ENCODE measurements at places on chromosomes 16 and 17.

DNA sequence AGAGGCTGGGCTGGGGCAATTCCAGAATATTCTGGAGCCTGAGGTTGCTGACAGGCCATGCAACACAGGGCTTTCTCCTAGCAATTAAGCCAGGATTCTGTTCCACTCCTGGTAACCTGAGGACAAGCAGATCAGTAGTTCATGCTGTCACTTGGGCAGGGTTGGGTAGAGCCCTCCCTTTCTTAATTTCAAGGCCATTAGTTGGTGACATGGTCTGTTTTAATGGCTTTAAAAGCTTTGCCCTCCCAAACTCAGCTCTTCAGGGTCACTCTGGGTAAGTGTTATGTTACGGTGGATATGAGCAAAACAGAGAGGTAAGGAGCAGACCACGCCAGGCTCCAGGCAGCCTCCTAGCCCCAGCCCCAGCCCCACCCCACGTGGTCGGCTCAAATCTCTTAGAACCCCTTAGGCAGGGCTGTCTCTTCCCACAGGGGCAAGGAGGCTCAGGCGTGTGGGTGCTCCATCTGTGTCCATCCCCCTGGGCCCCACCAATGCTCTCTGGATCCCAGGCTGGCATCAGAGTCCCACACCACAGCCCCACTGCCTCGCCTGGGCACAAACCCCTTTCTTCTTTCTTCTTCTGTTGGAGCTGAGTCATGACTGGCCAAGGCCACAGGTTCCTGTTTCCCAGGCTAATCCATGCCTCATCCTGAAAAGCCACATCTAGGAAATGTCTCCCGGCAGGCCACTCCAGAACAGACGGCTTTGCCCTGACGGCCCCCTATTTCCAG is 27.5 kb downstream of the CEP295NL start:
- DNase-seq, result no peak

DNA sequence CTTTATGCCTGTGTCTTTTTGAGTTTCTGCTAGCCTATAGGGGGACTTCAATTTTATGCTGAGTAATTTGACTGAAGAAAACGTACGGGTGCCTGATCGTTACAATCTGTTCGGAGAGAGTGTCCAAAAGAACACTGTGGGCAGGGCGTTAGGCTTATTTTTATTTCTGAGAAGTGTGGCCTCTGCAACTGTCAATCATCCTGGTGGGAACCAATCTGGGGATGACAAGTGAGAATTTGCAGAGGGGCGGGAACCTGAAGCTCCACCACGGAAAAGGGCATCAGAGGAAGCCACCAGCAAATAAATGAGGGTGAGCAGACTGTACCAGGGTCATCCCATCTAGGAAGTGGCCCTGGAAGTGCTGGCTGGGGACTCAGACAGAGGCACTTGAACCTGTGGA is 12.0 kb upstream of the CDYL2 start:
- DNase-seq, result no peak

- no peak for DNase-seq
Observed at GRCh38 chr16:21646721-21647561, 5.5 kb downstream of the IGSF6 start.

DNA sequence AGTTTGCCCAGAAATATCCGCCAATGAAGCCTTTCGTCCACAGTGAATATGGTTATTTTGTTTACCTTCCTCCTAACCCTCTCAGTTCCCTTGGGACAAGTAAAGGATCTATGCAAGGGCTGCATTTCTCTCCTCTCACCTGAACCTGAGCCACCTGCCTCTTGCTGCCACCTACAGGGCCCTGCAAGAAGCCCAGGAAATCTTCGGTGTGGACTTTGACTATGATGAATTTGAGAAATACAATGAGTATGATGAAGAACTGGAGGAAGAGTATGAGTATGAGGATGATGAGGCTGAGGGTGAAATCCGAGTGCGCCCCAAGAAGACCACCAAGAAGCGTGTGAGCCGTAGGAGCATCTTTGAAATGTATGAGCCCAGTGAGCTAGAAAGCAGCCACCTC is 14.0 kb downstream of the SUPT6H start:
- no peak for DNase-seq

DNA sequence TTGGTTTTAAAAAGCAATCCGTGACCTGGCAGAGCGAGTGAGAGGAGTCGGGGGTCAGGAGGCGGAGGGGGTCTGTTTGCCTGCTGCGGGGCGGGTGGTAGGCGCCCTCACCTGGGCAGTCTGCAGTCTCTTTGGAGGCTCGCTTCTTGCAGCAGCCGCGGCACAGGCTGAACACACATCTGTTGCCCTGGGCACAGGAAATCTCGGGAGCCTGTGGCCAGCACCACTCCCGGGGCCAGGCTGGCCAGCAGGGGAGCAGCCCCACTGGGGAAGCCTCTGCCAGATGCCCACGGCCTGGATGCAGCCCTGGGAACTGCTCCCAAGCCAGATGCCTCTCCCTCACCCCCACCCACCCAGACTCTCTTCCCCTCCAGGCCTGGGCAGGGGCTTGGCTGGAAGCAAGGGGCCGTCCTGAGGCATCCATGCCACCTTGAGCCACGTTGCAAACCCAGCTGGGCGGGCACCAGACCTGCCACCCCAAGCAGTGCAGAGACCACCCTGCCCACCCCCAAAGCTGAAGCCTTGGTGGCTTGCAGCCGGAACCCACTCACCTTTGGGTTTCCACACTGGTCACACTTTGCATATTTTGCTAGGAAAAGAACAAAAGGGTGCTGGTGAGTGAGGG is 6.6 kb downstream of the GPS1 start:
- no peak for DNase-seq

- no peak for DNase-seq
Observed at GRCh38 chr16:84484579-84485254, 19.7 kb downstream of the MEAK7 start.

DNA sequence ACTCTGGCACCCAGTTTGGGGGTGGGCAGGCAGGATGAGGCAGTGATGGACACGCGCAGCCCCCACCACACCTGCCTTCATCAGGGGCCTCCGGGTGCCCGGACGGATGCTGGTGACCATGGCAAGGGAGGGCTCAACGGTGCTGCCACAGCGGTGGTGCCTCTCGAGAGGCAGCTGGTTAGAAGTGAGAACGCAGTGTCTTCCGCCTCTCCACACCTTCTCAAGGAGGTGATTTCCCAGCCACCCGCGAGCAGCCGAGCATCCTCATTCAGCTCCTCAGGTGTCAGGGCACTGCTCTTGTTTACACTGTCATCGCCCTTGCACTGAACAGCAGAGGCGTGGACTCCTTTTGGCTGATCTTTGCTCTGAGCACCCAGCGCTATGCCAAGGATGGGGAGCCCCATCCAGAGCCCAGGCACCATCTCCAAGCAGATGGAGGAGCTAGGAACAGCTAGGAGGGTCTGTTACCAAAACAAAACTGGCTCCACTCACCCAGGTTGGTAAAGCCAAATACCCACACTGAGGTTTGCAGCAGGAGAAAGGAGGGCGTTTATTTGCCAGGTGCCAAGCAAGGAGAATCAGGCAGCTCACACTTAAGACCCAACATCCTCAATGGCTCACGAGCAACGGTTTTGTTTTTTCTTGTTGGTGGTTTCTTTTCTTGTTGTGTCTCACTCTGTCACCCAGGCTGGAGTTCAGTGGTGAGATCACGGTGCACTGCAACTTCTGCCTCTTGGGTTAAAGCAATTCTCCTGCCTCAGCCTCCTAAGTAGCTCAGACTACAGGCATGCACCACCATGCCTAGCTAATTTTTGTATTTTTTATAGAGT is 174.3 kb upstream of the TNRC6C start:
- DNase-seq, result no peak

DNA sequence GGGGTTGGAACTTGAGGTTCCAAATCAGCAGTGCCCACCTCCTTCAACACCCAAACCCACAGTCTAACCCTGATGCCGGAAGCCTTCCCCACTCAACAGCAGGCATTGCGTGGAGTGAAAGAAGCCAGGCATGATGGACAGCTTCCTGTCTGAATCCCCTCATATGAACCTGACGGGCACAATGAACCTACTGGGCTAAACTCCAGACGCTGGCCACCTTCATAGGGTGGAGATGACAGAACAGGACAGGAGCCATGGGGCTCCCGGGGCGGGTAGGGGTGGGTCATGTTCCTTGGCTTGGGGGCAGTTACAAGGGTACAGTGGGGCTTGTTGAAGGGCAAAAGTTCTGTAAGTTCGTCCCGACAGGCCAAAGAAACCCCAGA is 460 bp upstream of the HSBP1 start:
- no peak for DNase-seq

DNA sequence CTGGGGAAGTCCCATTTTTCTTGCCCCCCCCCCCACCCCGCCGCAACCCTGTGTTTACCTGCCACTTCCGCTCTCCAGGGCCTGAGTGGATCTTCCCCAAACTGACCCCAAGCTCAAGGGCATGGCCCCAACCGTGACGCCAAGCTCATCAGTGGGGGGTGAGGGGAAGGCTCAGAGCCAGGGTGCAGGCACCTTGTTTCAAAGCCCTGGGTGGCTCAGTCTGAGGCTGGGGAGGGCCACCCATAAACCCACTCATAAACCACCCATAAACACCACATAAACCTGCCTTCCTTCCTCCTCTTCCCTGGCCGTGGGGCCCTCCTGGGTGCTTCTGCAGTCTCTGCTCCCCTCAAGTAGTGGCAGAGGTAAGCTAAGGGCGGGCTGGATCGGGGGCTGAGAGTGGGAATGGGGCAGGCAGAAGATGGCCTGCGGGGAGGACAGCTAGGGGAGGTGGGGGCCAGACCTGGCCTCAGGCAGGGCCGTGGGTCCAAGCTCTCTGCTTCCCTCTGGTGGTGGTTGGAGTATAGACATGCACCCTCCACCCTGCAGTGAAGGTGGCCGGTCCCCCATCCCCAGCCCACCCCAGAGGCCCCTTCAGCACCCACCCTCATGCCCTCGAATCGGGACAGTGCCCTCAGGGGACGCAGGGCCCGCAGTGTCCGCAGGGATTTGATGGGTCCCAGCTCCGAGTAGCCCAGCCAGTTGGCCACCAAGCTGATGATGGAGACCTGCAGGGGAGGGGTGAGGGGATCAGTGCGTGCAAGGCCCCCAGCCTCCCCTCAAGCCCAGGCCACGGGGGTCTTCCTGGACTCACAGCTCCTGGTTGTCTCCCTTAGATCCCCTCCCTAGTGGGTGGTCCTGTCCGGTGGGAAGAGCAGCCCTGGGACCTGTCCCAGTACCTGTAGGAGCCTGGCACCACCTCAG is 14.6 kb upstream of the CD79B start:
- DNase-seq, result no peak

DNA sequence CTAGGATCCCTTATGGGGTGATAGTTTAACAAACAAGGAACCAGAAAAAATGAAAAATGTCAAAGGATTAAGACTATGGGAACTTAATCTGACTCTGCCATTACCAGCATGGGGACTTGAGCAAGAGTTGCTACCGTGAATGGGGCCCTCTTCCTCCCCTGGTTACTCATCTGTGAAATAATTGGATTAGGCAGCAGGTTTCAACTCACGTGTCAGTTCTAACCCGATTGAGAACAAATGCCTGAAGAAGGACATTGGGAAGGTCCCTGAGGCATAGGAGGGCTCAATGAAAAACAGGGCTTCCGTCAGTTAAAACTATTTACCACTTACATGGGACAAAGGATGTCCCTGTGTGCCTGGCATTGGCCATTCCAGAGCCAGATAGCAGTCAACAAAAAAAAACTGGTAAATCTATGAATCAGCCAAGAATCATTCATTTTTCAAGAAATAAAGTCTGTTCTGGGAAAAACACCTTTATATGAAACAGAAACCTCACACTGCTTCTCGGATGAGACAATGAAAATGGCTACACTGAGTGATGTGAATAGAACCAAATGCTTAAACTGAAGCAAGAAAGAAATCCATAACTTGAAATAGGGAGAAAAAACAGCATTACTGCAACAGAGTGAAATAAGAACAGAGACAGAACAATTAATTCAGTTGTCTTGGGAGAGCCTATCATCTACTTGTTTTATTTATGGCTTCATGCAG is 104.3 kb downstream of the ADAMTS18 start:
- DNase-seq, result no peak

- peak; percentile 0 for DNase-seq
Observed at GRCh38 chr17:74125156-74125555, 78.3 kb upstream of the RPL38 start.

- no peak for DNase-seq
Observed at GRCh38 chr17:38463451-38463858, 35.2 kb downstream of the ARHGAP23 start.

GRCh38 chr17:73304971-73305812 is 6.6 kb downstream of the CDC42EP4 start:
- DNase-seq, result no peak

- no peak for DNase-seq
Observed at GRCh38 chr16:71775949-71776348, 32.7 kb downstream of the AP1G1 start.

- DNase-seq, result no peak
Observed at GRCh38 chr17:47184681-47185080, 4.4 kb downstream of the CDC27 start.

GRCh38 chr16:75566758-75567255 is 628 bp downstream of the GABARAPL2 start:
- no peak for DNase-seq

GRCh38 chr17:80476877-80477646 is 655 bp upstream of the NPTX1 start:
- DNase-seq, result no peak

GRCh38 chr17:20086416-20087076 is 77.4 kb downstream of the SPECC1 start:
- no peak for DNase-seq

DNA sequence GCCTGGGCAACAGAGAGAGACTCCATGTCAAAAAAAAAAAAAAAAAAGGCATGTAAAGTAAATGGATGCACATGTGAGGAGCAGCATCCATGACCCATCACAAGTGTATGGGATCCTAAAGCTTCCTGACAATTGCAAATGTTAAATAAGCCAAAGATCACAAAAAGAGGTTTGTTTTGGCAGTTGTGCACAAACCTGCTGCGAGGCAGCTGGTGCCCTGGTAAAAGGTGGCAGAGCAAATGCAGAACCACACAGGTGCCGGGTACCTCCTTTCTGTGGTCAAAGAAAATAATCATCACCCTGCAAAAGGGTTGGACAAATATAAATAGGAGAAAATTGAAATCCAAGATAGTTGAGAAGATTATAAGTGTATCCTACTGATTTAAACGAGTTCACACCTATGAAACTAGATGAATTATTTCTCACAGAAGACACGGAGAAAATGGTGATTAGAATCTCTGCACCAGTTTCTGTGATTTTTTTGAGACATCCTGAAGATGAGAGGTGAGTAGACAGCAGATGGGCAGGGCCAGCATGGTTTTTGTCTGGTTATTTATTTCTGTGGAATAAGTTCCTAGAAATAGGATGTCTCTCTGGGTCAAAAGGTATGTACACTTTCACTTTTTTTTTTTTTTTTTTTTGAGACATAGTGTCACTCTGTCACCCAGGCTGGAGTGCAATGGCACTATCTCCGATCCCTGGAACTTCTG is 291.3 kb downstream of the CDH13 start:
- DNase-seq, result no peak

DNA sequence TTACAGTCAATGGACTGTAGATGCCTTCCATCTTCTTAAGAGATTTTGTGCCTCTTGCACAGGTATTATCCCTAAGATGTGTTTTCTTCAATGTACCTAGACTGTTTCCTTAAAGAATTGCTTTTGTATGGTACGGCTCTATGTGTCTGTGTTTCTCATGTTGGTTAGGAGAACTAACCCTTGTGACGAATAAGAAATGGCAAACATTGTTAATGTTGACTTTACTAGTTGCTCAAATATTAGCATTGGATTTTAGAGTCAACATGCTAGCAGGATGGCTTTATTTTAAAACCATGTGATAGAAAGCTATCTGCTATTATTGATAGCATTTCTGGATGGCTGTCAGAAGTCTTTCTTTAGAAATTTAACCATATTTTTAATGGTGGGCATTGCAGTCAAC is 34.5 kb downstream of the WWOX start:
- peak; percentile 70 for DNase-seq

Data from NCI-H748 treated with DMSO at 0.1 percent for 48 hours (cell line).